Left renal pelvis (tissue), 4 donors: ENCODE measurements at places on chromosomes 1 and 21. TPM values are rescaled to one million over a fixed set of nuclear protein-coding genes. Genes with fewer than 3 reads are reported as not detected.

Gene CD53
- polyA plus RNA-seq = 15.4 TPM

Gene KPRP
- polyA plus RNA-seq = not detected

Gene FAM151A
- polyA plus RNA-seq = 35.5 TPM

Gene KCNN3
- 3.0 TPM for polyA plus RNA-seq

Gene ST6GALNAC3
- 102 TPM for polyA plus RNA-seq

Gene SPATA21
- polyA plus RNA-seq = 0.12 TPM

Gene TRAF3IP3
- 1.1 TPM for polyA plus RNA-seq

Gene BRINP3
- polyA plus RNA-seq = 2.4 TPM

Gene SPRR2A
- polyA plus RNA-seq = not detected

DNA sequence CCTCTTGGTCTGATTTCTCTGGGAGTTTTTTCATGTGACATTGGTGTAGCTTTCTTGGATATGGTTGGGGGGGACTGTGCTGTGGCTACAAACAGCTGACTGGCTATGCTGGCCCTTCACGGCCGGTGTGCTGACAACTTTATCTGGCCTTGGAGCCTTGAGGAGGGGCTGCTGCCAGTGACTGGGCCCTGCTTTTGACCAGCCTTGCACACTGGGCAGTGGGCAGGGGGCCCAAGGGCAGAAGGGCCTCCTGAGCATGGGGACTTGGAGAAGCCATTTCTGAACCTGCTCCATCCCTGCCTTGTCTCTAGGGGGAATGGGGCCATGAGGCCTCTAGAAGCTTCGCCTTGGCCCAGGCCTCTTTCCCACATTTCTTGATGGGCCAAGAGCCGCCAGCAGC lies 139.6 kb downstream of the CAMTA1 start:
- no peak for DNase-seq

GRCh38 chr1:228785366-228786330 lies 50.4 kb downstream of the RHOU start:
- no peak for DNase-seq

- DNase-seq = no peak
These were observed 43.7 kb downstream of the ST7L start for GRCh38 chr1:112575154-112575804.

- DNase-seq = no peak
These were observed 63.8 kb downstream of the XCL1 start for GRCh38 chr1:168640182-168640581.

- no peak for DNase-seq
These were observed 36.8 kb downstream of the AHDC1 start for GRCh38 chr1:27567146-27567526.

GRCh38 chr1:156654700-156655099 lies 12.8 kb downstream of the BCAN start:
- DNase-seq = no peak

DNA sequence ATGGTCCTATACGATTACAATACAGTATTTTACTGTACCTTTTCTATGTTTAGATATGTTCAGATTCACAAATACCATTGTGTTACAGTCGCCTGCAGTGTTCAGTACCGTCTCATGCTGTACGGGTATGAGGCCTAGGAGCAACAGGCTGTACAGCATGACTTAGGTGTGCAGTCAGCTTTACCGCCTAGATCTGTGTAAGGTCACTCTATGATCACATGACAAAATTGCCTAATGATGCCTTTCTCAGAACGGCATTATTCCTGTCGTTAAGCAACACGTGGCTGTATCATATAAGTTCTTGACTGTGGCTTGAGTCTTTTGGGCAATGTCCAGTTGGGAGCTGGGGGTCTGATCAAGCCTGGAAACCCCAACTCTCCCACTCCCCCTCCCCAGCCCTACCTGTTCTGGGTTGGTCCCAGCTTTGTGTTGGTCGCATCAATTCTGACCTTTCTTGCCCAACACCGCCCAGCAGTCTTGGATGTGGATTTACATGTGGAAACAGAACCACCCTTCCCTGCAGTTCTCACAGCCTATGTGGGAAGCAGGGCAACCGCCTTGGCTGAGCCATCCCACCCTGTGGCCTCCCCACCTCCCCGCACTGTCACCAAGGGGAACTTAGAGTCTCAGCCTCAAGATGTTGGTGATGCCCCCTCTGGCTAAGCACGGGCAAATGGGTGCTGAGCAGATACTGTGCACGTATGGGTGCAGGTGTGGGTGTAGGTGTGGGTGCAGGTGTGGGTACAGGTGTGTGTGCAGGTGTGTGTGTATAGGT lies 80.2 kb upstream of the ACTL8 start:
- no peak for DNase-seq

GRCh38 chr1:3858231-3858981 lies 1.1 kb downstream of the DFFB start:
- DNase-seq = no peak

DNA sequence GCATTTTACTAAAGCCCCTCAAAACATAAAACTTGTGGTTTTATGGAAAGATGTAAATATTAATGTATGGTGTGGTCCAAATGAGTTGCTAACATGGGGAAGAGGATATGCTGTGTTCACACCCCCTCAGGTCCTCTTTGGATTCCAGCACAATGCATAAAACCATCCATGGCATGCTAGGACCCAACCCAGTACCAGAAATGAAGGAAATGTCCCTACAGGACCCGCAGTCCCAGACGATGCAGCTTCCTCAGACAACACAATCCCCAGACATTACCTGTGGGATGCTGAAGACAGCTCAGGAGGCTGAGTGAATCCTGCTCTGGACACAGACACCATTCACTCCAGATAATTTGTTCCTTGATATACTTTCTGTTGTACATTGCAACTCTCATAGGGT lies 202.2 kb downstream of the LBR start:
- DNase-seq = no peak

- no peak for DNase-seq
These were observed 323.4 kb upstream of the VAMP3 start for GRCh38 chr1:7447736-7448135.

DNA sequence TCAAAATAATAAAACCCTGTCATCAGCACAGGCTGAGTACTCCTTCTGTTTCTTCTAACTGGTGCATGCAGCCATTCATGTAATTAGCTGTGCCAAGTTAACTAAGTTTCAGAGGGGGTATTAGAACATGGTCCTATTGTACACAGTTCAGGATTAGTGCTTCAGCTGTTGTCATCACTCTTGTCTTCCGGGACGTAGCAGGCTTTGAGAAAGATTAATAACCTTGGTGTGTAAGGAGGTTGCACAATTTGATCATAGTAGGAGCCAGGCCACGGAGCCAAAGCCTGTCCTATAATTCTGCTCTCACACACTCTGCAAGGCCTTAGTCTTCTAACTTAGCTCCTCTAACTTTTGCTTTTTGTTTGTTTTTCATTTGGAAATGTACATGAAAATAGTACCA lies 44.7 kb downstream of the PTGFRN start:
- DNase-seq = no peak

DNA sequence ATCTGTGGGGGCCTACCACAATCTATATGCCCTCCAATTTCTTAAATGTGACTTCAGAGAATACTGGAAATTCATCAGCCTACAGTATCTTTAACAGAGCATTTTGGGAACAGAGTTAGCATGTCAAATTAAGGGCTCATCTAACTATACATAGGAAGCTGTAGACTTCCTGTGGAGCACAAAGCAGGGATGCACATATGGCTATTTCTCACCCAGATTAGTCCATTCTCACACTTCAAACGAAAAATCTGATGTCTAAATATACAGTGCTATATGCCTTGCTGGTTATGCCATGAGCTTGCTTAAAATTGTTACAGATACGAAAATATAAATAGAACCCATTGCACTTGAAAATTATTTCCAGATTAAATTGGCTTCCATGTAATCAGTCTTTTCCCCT lies 1922.8 kb downstream of the MRPL39 start:
- no peak for DNase-seq

DNA sequence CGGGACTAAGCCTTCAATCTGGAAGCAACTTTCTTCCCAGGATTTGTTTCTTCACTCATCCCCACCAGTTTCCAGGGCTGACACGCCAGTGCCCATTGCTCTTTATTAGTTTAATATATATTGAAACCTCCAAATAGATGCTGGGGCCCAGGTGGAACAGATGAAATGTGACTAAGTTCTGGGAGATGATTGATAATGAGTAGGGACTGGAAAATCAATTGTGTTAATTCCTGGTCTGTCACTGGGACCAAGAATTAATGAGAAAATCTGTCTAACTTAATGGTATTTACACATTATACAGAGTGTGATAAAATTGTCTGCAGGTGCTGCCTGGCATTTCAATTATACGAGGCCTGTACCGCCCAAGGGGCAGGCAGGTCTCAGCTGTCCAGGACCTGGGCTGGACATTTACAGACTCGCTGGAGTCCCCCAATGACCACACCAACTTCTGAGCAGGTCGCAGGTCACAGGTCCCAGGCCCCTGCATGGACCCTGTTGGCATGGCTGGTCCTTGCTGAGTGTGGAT lies 35.8 kb downstream of the UBIAD1 start:
- DNase-seq = no peak

DNA sequence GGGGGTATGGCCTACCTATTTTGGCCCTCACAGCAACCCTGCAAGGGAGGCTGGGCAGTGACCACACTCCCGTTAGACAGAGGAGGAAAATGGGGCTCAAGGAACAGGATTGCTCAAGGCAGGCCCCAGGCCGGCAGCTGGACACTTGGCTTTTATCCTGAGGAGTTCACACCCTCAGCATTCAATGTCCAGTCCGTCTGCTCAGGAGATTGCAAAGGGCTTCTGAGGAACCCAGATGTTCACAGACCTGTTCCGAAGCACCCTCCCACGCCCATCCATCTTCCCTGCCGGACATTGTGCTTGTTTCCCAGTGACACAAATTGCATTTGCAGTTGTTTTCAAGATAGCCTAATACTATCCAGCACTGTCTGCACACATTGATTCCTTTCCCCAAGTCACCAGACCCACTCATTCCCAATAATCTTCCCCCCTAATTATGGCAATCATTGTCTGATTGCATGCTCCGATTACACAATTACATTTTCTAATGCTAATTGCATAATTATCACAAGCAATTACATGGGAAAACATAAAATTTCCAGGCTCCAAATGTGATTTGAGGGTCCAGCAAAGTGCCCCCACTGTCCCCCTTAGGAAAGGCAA lies 4.3 kb upstream of the UBL4B start:
- DNase-seq = no peak

DNA sequence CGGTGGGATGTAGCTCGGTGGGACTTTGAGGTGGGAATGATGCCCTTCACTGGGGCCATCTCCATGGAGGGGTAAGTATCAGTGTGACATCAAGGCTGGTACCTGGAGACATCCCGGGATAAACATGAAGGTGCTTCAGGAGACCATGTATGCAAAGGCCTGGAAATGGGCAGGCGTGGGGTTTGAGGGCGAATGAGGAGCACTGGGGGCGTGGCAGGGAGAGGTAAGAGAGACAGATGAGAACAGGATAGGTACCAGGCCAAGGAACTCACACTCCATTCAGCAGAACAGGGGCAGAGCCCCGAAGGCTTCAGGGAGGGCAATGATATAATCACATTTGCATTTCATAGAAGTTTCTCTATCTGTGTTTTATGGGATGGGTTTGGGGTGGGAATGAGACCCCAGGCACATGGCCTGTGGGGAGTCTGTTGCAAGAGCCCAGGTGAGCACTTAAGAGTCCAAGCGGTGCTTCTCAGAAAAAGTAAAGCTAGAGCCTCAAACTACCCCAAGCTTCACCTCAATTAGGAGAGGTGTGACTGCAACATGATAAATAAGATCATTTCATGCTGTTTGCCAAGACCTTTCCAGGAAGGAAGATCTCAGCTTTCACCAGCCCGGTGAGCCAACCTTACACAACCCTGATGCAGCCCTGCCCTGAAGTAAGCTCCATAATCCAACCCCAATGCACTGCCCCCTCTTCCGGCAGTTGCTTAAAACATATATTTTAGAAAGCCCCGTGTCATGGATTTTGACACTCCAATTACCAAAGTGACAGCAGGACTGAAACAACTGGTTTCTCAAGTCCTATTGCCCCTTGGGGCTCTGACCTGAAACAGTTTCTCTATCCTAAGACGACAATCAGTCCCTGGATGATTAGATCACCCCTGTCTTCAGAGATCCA lies 7.4 kb downstream of the S100A9 start:
- no peak for DNase-seq

- no peak for DNase-seq
These were observed 9.7 kb downstream of the MAPKAPK2 start for GRCh38 chr1:206694171-206695124.

GRCh38 chr1:178630417-178630816 lies 94.6 kb upstream of the RALGPS2 start:
- no peak for DNase-seq

DNA sequence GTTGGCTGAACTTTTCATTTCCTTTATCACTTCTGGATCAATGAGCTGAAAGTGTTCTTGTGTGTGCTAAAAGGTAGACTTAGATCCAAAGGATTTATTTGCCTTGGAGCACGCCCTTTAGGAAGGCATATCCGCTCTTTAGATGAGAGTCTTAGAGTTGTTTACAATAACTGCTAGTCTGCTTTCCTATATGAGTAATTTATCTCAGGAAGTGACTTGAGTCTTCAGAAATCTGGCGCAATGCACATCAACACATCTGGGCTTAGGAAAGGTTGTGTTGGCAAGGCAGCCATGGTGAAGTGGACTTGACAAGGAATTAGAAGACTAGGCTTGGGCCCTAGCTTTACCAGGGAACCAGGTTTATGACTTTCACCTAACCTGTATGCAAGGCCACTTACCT lies 204.1 kb upstream of the PTGFR start:
- DNase-seq = no peak

GRCh38 chr1:55428944-55429931 lies 214.1 kb upstream of the USP24 start:
- no peak for DNase-seq

DNA sequence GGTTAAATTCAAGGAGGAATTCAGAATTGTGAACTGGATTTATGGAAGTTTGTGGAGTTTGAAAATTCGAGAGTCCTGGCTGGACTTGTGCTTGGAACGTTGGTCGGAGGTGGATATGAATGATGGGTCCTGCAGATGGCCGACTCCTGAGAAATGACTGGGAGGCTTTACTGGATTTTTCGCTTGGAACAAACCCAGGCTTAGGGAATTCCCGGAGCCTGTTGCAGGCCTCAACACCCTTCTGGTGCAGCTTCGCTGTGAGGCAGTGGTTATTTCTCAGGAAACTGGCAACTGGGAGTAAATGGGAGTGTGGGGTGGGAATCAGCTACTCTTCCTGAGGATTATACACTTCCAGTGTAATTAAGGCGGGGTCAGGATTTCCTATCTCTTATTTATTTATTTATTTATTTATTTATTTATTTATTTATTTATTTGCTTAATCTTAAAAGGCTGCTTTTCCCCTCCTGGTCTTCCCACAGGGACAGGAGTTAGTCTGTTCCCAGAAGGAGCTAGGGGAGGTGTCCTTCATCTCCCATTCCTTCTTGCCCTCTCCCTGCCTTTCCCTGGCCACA lies 21.1 kb downstream of the MAPKAPK2 start:
- DNase-seq = no peak

GRCh38 chr1:172680244-172680643 lies 21.3 kb downstream of the FASLG start:
- no peak for DNase-seq
